ENCODE measurements at places on chromosomes 4 and X.
A peak's percentile ranks its signal among the peaks of the same experiment; 100 is the strongest.

DNA sequence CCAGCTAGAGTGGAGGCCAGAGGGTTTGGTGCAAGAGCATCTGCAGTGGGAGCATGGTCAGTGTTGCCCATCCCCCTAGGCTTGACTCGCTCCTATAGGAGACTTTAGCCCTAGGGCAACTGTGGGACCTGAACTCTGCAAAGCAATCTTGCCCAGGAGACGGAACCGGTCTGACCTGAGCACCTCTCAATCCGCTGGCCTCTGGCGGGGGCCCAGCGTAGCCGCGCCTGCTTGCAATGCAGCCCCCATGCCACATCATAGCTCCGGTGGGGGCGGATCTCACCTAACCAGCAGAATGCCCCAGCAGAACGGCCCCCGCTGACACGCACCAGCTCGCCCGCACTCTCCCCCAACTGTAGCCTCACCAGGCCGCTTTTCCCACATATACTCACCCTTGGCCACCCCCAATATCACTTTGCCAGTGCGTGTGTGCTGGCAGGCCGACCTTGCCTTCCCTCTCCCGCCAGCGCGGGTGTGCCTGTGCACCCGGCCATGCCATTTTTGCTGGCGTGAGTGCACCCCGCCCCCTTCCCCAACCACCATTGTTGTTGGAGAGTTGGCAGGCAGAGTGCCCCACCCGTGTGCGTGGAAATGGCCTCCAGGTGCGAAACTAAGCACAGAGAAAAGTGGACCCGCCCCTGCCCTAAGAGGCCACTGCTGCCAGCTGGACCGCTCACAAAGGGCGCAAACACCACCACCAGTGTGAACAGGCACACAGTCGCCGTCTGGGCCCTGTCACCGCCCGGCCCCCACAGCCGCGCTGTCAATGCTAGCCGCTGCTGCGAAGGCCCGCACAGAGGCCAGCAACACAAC is 5.8 kb downstream of the BEX4 start:
- no peak for DNase-seq

DNA sequence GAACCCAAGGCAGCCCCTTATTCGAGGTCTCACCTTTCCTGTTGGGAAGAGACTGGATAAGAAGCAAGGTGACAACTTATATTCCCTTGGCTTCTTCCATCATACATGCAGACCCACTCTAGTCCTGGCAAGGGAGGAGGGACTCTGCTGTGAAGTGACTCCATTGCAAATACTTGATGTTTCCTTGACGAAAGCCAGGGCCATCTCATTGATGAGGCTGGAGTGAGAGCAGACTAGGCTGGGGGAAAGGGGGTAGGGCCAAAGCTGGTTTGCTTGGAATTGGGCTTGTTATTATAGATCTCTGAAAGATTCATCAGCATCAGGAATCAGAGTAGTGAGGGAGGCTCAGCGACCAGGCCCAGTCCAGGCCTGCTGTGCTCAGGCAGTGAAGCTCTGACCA is 2.3 kb upstream of the NHSL2 start:
- DNase-seq: no peak

DNA sequence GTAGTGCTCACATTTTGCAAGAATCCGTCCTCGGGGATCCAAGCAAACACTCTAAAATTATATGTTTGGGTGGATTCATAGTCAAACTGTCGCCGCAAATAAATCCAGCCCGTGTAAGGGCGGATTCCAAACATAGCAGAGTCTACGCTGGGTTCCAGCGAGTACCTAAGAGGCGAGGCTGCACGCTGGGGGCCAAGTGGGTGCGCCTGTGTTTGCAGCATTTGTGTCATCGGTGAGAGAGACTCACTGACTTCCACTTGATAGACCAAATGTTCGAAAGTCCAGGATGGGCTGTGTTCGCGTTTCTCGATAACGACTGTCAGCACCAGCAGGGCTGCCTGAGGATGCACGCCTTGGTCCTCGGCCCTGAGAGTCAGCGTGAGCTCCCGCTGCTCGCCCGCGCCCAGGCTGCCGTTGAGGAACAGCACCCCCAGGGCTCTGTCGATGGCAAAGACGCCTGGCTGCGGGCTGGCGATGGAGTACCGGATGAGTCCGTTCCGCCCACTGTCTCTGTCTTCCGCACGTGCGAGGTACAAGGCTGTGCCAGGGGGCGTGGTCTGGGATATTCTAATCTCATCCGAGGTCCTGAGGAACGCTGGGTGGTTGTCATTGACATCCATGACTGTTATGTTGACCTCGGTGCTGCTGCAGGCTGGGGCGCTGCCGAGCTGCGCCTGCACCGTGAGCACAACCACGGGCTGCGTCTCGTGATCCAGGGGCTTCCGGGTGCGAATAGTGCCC is 158.7 kb downstream of the DCHS2 start:
- DNase-seq: peak; percentile 56

- no peak for DNase-seq
Observed at GRCh38 chr4:56641494-56642051, 39.5 kb downstream of the HOPX start.

DNA sequence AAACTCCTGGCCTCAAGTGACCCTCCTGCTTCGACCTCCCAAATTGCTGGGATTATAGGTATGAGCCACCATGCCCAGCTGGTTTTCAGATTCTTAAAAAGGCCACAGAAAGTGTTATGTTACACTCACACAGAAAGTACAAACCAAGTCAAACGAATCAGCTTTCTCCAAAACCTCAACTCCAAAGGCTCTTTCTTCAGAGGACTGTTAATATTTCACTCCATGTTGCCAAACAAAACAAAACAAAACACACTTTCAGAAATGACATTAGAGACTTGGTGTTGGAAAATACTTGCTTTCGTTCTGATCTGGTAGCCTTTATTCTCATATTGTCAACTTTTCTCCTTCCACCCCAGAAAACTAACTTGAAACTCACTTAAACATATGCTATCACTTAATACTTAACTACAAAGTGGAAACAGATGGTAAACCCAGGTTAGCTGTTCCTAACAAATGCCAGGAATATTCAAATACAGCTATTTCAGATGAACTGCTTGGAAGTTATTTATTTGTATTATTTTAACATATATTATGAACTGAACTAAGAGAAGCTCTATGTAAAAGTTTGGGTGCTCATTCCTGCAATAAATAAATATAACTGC is 34.7 kb downstream of the RLIM start:
- DNase-seq: no peak

GRCh38 chr4:3520796-3521600 is 11.2 kb downstream of the LRPAP1 start:
- DNase-seq: no peak

- DNase-seq: no peak
Observed at GRCh38 chr4:173924561-173924960, 358.9 kb downstream of the FBXO8 start.

DNA sequence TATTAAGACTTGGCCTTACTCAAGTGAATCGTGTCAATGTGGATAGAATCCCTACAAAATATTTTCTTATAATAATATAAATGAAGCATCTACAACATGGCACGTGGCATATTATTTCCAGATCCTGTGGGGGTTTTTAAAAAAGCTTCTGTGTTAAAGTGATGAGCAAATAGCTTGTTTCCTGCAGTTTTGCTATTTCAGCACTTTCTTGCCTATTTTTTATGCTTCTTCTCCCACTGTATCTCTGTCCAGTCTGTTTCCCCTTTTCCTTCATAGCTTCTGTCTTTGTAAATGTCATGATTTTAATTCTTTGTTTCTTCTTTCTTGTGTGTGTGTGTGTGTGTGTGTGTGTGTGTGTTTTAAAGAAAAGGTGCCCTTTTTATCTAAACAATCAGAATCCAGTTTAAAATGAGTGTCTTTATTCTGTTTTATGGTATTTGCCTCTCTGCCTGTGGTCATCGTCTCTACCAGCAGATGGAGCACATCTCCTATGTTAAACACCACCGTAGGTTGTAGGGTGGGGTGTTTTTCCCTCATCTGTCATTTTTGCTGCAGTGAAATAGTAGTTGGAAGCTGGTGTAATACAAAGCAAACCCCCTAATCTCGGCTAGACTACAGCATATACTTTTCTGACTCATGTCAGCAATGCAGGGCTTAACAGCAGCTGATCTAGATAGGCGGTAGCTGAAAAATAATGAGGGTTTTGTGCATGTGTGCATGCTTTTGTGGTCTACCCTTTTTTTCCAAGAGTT is 33.1 kb downstream of the FTHL17 start:
- no peak for DNase-seq

DNA sequence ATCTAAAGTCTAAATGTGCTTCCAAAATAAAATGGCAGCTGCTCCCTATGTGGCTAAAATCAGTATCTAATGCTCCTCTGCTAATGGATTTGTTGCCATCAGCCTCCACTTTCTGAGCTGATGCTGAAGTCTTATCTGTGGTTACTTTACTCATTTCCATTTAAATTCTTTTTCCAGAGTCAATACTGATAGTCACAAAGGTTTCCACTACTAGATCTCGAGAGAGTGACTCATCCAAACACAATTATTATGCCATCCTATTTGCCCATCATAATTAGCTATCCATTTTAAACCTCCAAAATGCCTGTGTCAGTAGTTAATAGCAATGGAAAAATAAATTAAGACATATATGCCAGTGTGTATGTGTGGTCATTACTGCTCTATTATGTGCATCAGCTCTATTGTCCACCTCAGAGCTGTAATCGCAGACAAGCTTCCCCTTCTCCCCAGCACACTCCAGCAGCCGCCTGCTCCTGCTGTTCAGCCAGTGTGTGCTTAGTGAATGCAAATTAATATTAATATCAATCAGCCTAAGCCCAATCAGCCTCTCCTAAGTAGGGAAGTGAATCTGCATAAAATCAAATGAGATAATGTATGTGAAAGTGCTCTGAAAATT is 199.8 kb upstream of the ZIC3 start:
- no peak for DNase-seq

- no peak for DNase-seq
Observed at GRCh38 chrX:103791826-103792485, 15.3 kb downstream of the PLP1 start.

- no peak for DNase-seq
Observed at GRCh38 chr4:165299399-165300060, 27.9 kb upstream of the MSMO1 start.

DNA sequence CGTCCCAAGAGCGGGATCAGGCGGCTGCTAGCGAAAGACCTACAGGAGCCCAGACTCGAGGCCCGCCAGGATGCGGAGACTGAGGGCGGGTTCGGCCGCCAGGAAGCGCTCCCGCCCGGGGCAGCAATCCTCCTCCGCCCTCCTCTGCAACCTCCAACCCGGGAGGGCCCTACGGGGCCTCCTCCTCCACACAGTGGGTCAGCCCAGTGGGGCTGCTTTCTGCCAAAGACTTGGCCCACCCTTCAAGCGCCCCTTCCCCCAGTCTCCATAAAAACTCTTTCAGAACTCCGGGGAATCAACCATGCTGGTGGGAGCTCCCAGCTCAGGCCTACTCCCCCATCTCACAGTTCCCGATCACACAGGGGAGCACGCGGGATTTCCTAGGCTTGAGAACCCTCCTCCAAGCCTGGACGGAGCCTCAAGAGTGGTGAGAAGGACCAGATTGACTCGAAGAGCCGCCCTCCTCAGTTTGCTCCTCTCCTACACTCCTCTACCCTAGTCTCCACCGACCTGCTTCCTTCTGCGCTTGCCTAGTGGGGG is 77.5 kb downstream of the RLIM start:
- no peak for DNase-seq

DNA sequence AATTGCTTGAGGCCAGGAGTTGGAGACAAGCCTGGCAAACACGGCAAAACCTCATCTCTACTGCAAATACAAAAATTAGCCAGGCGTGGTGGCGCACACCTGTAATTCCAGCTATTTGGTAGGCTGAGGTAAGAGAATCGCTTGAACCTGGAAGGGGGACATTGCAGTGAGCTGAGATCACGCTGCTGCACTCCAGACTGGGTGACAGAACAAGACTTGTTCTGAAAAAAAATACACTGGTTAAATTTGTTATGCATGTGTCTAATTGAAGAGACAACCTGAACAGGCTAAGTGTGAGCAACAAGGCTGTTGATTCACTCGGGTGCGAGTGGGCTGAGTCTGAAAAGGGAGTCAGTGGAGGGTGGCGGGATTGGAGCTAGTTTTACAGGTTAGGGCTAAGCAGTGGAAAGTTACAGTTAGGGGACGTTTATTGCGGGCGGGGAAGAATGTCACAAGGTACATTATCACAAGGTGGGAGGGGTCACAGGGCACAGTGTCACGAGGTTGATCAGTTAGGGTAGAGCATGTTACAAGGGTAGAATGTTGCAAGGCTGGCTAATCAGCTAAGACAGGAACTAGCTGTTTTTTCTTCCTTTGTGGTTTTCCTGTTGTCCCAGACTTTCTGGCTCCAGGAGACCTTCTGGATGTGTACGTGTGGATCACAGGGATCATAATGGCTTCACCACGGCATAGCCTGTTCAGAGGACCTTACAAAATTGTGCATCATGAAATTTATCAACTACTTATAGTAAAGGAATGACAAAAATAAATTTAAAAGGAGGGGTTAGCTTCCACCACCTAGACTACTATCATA is 115.8 kb downstream of the NAA11 start:
- no peak for DNase-seq

DNA sequence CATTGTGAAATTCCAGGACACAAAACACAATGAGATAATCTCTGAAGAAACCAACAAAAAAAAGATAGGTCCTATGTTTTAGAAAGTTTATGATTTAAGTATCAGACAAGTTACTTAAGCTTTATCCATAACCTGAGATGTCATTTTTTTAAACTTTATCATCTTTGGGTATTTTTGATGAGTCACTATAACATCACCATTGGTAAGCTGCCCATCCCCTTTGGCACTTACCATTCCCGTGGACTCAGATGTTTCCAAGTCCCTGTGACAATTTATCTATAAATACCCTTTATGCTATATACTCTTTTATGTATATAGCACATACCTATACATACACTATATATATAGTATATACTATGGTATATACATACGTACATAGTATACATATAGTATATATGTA is 198.9 kb upstream of the GEMIN8 start:
- DNase-seq: no peak

DNA sequence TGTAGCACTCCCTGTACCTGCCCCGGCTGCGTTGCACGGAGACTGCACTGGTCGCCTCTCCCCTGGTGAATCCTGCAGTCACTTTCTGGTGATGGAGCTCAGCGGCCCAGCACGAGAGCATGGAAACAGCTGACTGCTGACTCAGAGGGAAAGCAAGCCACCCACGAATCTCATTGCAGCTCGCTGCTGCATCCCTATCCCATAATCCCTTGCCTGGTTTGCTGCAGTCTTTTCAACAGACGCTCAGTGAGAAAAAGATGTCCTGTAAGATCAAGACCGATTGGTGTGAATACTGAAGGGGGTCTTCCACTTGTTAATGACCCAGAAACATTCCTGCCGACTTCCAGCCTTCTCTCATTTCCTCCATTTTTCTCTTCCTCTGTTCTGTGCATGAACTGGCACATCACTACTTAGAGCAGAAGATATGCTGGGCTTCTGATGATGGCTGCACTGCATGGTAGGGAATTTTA is 52.9 kb downstream of the TRIM2 start:
- DNase-seq: no peak

DNA sequence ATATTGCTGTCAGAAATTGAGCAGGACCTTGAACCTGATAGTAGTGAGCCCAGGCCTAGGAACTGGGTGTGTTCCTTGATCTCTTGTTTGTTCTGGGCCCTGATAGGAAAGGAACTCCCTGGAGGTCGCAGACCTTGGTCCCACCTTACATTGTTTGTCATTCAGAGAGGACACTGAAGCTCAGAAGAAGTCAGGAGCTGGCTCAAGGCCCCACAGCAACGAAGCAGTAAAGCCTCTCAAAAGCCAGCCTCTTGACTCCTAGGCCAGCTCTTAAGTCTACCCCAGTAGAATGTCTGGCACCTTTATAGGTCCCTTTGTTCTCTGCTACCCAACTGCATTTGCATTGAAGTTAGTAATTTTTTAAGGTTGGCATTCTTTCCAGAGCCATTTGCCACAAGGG is 46.8 kb downstream of the MAMLD1 start:
- no peak for DNase-seq

Data from CD4-positive, alpha-beta T cell treated with Interleukin-15 for 1 hour (primary cell).